Stimulated activated CD4-positive, alpha-beta T cell treated with anti-CD3 and anti-CD28 coated beads, Interleukin-4, amount 100 ng/mL, for 48 hours (primary cell): ENCODE measurements at places on chromosomes 1 and 21.

GRCh38 chr1:118783095-118783758, 204.9 kb downstream of the TBX15 start:
- DNase-seq, result no peak

DNA sequence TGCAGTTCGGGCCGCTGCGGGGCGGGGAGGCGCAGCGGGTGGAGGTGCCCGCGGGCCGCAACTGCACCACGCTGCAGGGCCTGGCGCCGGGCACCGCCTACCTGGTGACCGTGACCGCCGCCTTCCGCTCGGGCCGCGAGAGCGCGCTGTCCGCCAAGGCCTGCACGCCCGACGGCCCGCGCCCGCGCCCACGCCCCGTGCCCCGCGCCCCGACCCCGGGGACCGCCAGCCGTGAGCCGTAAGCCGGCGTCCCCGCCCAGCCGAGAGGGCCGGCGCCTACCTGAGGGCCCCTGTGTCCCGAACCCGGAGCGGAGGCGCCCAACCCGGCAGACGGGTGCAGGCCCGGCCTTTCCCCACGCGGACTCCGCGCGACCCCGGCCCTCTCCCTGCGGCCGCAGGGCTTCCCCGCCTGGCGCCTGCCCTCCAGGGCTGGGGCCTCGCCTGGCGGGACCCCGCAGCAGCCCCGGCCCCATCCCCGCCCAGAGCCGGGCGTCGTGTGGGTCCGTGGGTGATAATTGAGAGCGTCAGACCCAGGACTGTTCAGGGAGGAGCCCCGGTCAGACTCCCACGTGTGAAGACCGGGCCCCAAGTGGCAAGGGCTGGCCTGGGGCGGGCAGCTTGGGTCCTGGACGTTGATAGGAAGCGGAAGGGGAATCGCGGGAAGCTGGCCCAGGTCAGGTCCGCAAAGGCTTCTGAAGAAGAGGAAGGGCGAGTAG, 4.2 kb downstream of the VWA1 start:
- DNase-seq, result no peak

DNA sequence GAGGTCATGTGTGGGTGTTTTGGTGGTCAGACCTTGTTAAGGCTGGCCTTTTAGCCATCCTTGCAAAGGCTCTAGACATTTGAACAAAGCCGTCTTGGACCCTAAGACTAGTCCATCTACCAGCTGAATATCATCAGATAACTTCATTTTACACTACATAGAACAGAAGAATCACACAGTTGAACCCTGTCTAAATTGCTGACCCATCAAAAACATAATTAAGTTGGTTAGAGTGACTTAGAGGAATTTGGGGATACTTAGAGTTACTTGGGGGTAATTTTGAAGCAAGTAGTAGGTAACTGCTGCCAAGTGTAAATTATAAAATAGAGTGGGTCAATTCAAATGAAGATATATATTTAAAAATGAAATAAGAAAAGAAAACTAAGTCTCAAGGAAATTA, 102.9 kb upstream of the ADGRL4 start:
- no peak for DNase-seq

GRCh38 chr1:108854221-108855019, 2.5 kb downstream of the AKNAD1 start:
- no peak for DNase-seq

DNA sequence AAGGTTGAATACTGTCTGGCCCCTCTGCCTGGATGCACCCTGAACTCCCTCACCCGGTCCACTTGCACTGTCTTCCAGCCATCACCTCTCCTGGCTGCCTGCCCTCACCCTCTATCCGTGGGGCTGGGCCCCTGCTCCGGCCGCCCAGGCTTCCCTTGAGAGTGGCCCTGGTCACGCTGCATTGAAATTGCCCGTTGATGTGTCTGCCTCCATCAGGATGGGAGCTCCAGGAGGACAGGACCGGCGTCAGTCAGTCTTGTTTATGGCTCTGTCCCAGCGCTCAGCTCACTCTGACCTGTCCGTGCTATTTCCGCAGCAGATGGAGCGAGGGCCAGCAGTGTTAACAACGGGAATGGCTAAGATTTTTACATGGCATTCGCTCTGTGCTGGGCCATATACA, 34.9 kb downstream of the FOXO6 start:
- DNase-seq, result no peak

- DNase-seq, result no peak
These were observed 37.0 kb upstream of the KCNA10 start for GRCh38 chr1:110555807-110556470.

- DNase-seq, result no peak
These were observed 21.5 kb downstream of the FOXD2 start for GRCh38 chr1:47459253-47459788.

DNA sequence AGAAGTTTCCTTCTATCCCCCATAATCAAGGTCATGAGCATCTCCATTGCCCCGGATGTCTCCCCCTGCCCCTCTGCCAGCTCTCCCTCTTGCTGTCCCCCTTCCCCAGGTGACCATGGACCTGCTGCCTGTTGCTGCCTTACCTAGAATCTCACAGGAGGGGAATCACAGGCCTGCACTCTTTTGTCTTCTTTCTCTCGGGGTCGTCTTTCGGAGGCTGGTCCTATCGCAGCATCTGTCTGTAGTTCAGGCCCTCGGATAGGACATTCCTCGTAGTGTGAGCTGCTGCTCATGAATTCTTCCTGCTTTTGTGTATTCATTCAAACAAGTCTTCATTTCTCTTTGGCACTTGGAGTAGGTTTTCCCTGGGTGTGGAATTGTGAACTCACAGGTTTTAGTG, 39.9 kb upstream of the ACTRT2 start:
- DNase-seq, result no peak

- DNase-seq, result no peak
These were observed 150.9 kb upstream of the DSCAM start for GRCh38 chr21:40997831-40998230.

DNA sequence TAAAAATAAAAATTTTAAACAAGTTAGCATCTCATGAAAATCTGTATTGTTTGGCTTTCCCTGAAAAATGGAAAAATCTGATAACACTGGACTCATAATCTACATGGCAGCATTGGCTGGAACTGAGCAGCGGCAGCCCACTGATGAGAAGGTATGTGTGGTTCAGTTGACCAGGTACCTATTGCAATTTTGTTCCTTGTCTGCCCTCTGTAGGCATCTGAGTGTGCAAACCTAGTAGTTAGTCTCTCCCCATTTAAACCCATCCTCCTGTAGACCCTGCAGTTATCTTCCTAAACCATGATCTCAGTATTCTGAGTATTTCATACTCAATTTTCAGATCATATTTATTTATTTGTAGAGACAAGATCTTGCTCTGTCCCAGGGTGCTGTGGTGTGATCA, 59.4 kb upstream of the SERBP1 start:
- no peak for DNase-seq

DNA sequence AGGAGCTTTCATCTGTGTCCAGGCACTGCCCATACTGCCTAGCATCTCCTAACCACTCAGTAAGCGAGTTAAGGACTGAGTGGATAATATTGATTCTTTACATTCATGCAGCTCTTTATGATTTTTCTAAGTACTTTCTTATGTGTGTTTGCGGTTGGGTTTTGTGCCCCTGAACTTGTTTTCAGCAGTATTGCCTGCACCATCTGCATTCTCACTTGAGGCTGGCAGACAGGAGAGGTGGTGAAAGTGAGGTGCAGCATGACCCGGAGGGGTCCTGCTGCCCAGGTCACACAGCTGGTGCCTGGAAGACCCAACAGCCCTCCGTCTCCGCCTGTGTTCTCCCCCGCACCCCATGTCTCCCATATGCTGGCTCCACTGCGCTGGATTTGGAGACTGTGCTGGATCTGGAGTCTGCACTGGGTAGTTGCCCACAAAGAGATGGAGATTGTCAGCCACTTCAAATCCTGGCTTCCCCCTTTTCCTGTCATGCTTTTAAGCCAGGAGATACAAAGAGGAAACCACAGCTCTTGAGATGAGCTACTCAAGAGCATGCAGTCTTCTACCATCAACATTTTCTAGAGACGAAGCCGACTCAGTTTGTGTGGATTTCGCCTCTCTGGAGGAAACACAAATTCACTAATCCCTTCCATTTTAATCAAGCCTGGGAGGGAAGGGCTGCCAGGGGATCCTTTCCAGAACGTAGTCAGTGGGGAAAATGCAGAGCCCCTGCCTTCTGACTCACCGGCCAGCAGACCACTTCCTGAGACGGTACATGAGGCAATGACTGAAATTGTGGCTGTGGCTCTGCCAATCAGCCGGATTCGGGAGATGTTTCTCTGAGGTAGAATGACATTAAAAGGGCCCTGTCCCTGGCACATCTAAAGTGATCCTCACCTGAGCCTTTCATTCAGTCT, 71.7 kb upstream of the ANGPTL1 start:
- no peak for DNase-seq

DNA sequence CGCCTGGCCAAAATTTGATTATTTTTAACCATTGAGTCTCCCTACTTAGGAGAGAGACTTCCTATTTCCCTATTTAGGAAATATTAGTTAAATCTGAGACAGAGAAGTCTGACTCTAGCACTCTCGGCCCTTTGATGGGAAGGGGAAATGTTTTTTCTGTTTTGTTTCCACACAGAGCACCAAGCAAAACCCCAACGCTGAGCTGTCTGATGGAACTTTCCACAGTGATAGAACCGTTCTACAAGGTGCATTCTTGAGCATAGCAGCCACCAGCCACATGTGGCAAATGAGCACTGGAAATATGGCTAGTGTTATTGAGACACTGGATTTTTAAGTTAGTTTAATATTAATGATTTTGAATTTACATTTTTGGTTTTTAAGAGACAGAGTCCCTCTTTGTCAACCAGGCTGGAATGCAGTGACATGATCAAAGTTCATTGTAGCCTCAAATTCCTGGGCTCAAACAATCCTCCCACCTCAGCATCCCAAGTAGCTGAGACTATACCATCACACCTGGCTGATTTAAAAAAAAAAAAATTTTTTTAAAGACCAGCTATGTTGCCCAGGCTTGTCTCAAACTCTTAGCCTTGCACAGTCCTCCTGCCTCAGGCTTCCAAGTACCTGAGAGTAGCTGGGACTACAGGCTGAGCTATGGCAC, 77.3 kb upstream of the GALNT2 start:
- DNase-seq, result no peak
